ENCODE measurements at places on chromosomes 12 and 14. TPM values are rescaled to one million over a fixed set of nuclear protein-coding genes. Genes with fewer than 3 reads are reported as not detected.

Gene BMAL2
- total RNA-seq = 1.6 TPM

Gene GEMIN2
- total RNA-seq = 20.4 TPM

Gene FAR2
- total RNA-seq = 7.0 TPM

Gene KRT83
- total RNA-seq = not detected

Gene POLE2
- 3.1 TPM for total RNA-seq

Gene DCAF4
- total RNA-seq = 17.9 TPM

Gene HVCN1
- total RNA-seq = 18.5 TPM

Gene CACNA1C
- 0.10 TPM for total RNA-seq

Gene NANOG
- not detected for total RNA-seq

Gene RIPK3
- 9.9 TPM for total RNA-seq

Gene PTPRB
- total RNA-seq = 0.21 TPM

Gene TSPAN19
- total RNA-seq = not detected

Gene IQSEC3
- total RNA-seq = 0.21 TPM

Gene VSX2
- not detected for total RNA-seq

Gene TBX3
- 0.10 TPM for total RNA-seq

Gene IL31
- not detected for total RNA-seq

Gene LYZ
- total RNA-seq = 5,492 TPM

Gene PSMA3
- 70.7 TPM for total RNA-seq

Gene OTX2
- not detected for total RNA-seq

Gene SIX6
- not detected for total RNA-seq

Gene TEX52
- total RNA-seq = not detected

Gene SYNDIG1L
- not detected for total RNA-seq

Gene GYS2
- total RNA-seq = not detected

Gene GPD1
- total RNA-seq = 0.21 TPM

Gene OLR1
- total RNA-seq = 104 TPM

Gene TRIM9
- total RNA-seq = 0.42 TPM

Data from mononuclear cell (primary cell).